Placental epithelial cell (primary cell): ENCODE measurements at places on chromosomes 1 and 21. TPM values are rescaled to one million over a fixed set of nuclear protein-coding genes. Genes with fewer than 3 reads are reported as not detected.

The UBXN10 gene
- 0.39 and 0.43 TPM in 2 replicates for total RNA-seq

The KIAA1614 gene
- 12.8 and 22.4 TPM in 2 replicates for total RNA-seq

The DNAJC28 gene
- total RNA-seq, result 1.6 and 2.4 TPM in 2 replicates

The RHD gene
- not detected in 2 replicates for total RNA-seq

The MEGF6 gene
- total RNA-seq, result 4.0 and 4.3 TPM in 2 replicates

The GPR61 gene
- 0.43 TPM in 1 of 2 replicates, not detected in the other for total RNA-seq

The IVNS1ABP gene
- 57.6 and 86.0 TPM in 2 replicates for total RNA-seq

The SPATC1L gene
- total RNA-seq, result 13.6 and 15.7 TPM in 2 replicates

The MNDA gene
- total RNA-seq, result not detected in 2 replicates

The TSTD1 gene
- 57.7 and 112 TPM in 2 replicates for total RNA-seq

The ZNF593OS gene
- under 0.01 TPM in 1 of 2 replicates, not detected in the other for total RNA-seq

The CFHR4 gene
- total RNA-seq, result not detected in 2 replicates

The FCGR3B gene
- not detected in 2 replicates for total RNA-seq

The NAXE gene
- 35.7 and 82.3 TPM in 2 replicates for total RNA-seq

The YTHDF2 gene
- 44.8 and 64.5 TPM in 2 replicates for total RNA-seq

The SPATA46 gene
- not detected in 2 replicates for total RNA-seq

The TEX38 gene
- total RNA-seq, result not detected in 2 replicates

The GSTM5 gene
- under 0.01 TPM in 1 of 2 replicates, not detected in the other for total RNA-seq

The PTPN22 gene
- total RNA-seq, result not detected in 2 replicates

The PSMD4 gene
- 173 and 181 TPM in 2 replicates for total RNA-seq

The FNBP1L gene
- 55.0 and 56.1 TPM in 2 replicates for total RNA-seq

The GREM2 gene
- total RNA-seq, result under 0.01 and 0.98 TPM in 2 replicates

The DPYD gene
- 15.7 and 21.0 TPM in 2 replicates for total RNA-seq

The ATP1A4 gene
- total RNA-seq, result 2.4 and 13.0 TPM in 2 replicates

The SPRR2F gene
- not detected in 2 replicates for total RNA-seq

The PCBP3 gene
- total RNA-seq, result 0.39 TPM in 1 of 2 replicates, not detected in the other

The HAPLN2 gene
- not detected in 2 replicates for total RNA-seq

The VTCN1 gene
- total RNA-seq, result 62.7 and 286 TPM in 2 replicates

The S100A11 gene
- total RNA-seq, result 348 and 669 TPM in 2 replicates

The VSIG8 gene
- total RNA-seq, result 0.22 and 0.39 TPM in 2 replicates

The ATAD3C gene
- total RNA-seq, result 3.5 TPM in 2 replicates

The THRAP3 gene
- total RNA-seq, result 90.7 and 97.6 TPM in 2 replicates

The BRDT gene
- total RNA-seq, result not detected in 2 replicates

The SPRR1B gene
- not detected in 2 replicates for total RNA-seq

The LCE3E gene
- not detected in 2 replicates for total RNA-seq

The SH2D2A gene
- total RNA-seq, result 1.2 TPM in 1 of 2 replicates, not detected in the other

The CHI3L1 gene
- total RNA-seq, result 0.54 and 0.79 TPM in 2 replicates

The AADACL3 gene
- total RNA-seq, result not detected in 2 replicates

The MMEL1 gene
- not detected in 2 replicates for total RNA-seq

The CBS gene
- 4.3 and 43.3 TPM in 2 replicates for total RNA-seq

The CD84 gene
- total RNA-seq, result 0.39 TPM in 1 of 2 replicates, not detected in the other

The SIM2 gene
- 2.1 and 4.3 TPM in 2 replicates for total RNA-seq

The AMIGO1 gene
- total RNA-seq, result 0.65 and 0.79 TPM in 2 replicates

The C8B gene
- not detected in 2 replicates for total RNA-seq
